Glomerular endothelial cell (primary cell): ENCODE measurements at places on chromosomes 3 and 15.

DNA sequence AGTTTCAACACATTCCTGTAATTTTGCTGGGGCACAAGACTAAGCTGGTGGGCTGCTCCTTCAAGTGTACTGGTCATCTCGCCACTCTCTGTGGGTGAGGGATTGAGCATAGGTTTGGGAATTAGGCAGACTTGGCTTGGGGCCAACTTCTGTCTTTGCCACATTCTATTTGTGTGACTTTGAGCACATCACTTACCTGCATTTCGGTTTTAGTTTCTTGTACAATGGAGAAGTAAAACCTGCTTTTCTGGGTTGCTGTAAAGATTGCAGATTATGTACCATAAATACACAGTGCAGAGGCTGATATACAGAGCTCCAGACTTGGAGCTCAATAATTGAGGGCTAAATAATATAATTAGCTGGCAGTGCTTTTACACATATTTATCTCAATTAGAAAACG is 162.1 kb downstream of the C3orf38 start:
- DNase-seq, result no peak

GRCh38 chr3:191383124-191383523 is 52.8 kb upstream of the UTS2B start:
- no peak for DNase-seq

- no peak for DNase-seq
Measured at GRCh38 chr3:87313641-87314040, 37.3 kb upstream of the POU1F1 start.

DNA sequence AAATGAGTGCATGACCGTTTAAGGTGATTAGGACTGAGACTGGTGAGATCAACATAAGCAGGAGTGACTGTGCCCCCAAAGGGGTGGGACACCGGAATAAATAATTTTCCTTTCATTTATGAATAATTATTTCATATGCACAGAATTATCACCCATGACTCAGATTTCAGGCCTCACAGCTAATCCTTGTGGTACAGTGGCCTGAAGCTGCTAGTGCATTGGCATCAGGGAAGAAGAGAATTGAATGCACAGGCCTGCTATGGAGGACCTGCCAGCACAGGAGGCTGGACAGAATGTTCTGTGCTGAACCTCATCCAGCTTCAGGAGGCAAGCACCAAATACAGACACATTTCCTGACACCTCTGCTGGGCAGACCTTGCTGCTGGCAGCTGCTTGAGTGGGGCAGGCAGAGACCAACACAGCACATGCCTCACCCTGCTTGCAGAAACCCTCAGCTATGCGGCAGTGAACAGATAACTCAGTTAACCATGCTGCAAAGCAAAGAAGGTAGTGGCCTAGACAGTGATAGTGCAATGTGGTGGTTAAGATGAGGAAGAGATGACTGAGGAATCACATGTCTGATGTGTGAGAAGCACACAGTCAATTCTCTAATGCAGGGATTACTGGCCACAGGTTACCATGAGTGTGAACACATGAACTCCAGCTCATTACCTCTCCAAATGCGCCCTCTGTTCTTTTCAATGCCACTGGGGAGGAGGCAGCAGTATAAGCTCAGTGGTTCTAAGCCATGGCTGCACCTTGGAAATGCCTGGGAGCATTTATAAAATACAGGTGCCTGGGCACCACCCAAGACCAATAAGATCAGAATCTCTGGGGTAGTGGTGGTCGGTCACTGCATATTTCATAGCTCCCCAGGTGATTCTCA is 68.1 kb upstream of the SCN5A start:
- DNase-seq, result no peak

GRCh38 chr3:133561679-133562078 is 11.8 kb upstream of the CDV3 start:
- no peak for DNase-seq

DNA sequence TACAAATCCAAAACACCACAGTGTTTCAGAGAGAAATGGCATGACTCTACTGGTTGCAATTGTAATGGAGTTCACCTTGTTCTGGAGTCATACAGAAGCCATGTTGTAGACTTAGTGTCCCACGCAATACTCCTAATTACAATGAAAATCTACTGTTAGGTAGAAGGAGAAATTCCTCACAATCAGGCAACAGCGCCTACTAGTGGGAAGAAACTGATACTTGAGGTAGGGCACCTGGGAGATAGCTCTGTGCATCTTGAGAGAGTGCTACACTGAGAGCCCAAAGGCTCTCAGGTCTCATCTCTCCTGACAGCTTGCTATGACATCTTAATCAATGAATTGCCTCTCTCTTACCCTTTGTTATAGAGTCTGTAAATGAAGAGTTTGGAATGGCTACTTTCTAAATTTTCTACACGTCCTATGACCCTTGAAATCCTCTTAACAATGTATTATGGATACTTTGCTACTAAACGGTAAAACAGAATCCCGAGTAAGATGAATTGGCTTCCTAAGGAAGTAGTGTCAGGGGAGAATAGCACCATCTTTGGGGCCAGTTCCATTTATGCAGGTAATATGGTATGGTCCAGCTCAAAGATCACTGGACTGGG is 422.7 kb upstream of the TPRG1 start:
- DNase-seq, result peak; percentile 5

- DNase-seq, result no peak
Measured at GRCh38 chr3:102114264-102114979, 265.1 kb downstream of the NFKBIZ start.

DNA sequence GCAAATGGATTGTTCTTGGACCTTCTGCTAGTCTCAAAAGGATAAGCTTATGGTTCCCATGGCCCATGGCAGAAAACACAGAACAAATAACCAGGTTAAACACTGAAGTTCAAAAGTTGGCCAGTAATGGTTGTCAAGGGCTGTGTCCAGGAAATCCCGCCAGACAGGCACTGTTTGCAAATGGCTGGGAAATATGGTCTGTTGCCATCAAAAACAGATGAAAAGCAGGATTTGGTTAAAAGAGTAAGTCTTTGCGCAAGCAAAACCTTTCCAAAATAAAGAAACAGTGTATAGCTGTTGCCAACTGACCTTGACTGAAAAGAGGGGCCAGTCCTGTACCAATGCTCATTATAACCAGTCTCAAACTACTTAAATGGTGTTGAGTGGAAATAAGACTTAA is 58.6 kb downstream of the WWTR1 start:
- no peak for DNase-seq

DNA sequence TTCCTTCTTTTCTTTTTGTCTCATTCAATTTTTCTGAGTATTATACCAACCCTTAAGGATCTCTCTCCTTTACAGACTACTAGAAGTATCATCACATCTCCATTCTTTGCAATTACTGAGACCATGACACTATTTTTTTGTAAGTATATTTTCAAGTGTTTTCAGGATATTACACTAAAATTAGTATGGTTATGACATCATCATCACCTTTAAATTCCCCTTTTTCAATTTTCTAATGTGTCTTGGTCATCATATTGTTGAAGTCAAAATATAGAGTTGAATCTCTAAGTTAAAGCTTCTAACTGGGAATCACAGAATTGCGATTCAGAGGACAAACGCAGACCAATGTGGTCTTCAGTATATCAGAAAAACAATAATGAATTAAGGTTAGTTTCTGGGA is 1475.1 kb downstream of the OTOL1 start:
- no peak for DNase-seq

DNA sequence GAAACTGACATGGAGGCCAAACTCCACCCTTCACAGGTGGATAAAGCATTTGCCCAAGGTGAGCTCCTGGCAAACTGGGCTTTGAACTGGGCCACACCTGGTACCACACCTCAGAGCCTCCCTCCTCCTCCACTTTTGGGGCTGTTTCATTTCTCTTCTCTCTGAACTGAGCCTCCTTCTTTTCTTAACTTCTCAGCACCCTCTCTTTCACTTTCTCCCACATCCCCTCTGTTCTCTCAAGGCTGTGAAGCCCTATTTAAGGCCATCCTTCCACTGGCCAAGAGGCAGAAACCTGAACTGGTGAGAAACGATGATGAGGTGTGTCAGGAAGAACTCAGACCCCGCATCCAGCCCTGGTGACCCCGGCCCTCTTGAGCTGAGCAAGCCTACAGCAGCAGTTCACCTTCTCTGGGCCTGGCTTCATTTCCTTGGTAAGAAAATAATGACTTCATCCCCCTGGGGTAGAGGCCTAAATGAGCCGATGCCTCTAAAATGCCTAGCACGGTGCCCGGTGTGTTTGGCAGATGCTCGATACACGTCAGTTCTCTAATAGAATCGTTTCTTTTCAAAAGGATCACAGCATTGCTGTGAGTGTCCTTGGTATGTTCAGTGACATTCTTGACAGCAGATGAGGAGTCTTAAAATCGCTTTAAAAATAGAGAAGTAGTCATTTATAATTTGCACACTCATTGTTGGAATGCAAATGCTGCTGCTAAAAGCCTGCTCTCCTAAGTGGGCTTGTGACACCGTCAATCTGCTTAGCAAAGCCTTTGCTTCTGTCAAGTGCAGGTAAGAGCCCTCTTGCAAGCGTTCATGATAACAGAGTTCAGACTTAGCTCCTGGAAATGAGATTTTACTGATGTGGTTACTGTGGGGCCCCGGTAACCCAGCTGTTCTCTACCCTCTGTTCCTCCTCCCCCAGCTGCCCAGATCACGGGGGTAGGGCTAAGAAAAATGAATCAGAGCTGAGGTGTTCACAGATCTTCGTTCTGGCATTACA is 97.7 kb upstream of the ATP2B2 start:
- DNase-seq, result no peak

DNA sequence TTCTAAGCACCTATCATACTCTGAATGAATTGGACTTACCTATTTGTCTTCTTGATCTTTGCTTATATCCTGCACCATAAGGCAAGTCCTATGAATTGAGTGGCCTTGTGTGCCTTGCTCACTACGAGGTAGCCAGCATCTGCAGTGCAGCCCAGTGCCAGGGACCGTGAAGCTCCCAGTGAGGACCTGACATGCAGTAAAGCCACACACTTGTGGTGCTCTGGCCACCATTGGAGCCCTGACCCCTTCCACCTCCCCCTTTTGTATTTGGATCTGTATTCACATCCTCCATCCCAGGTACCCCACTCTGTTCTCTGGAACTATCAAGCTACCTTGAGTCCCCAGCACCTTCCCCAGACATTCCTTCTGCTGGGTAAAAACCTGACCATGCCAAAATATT is 52.1 kb downstream of the BSN start:
- DNase-seq, result no peak

DNA sequence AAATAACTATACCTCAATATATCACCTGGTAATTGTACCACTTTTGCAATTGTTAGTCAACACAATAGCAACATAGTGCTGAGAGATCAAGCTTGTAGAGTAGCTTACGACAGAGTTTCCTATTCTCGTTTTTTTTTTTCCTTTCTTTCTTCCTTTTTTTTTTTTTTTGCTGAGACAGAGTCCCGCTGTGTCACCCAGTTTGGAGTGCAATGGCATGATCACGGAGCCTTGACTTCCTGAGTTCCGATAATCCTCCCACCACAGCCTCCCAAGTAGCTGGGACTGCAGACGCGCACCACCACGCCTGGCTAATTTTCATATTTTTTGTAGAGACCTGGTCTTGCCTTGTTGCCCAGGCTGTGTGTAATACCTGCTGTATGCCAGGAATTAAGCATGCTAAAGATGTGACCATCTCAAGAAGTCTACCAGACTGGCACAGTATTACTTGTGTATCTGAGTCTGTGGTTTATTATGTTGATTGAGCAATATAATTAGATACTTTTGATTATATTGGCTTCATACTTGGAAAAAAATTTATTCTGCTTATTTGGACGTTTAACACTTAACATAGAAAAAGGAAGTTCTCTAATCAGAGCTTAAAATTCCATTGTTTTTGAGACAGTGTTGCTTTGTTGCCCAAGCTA is 3.0 kb downstream of the SELENOT start:
- no peak for DNase-seq

DNA sequence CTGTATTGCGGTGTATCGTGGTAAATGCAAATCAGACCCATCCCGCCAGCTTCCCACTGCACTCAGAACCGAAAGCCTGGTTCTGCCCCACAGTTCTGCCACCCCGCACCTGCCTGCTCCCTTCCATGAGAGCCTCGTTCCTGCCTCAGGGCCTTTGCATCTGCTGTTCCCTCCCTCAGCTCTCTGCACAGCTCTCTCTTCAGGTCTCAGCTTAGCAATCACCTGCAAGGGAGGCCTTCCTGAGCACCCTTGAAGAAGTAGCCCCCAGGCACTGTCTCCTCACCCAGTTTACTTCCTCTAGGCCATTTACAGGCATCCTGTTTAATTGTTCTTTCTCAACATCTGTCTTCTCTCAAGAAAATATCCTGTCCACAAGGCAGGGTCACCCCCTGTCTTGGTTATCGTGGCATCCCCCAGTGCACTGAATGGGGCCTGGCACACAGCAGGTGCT is 13.3 kb upstream of the IQSEC1 start:
- no peak for DNase-seq

GRCh38 chr3:25037049-25037547 is 391.0 kb upstream of the RARB start:
- no peak for DNase-seq

- DNase-seq, result no peak
Measured at GRCh38 chr3:144566320-144566719, 594.7 kb downstream of the DIPK2A start.

GRCh38 chr15:65402961-65403360 is 19.8 kb downstream of the IGDCC4 start:
- no peak for DNase-seq

DNA sequence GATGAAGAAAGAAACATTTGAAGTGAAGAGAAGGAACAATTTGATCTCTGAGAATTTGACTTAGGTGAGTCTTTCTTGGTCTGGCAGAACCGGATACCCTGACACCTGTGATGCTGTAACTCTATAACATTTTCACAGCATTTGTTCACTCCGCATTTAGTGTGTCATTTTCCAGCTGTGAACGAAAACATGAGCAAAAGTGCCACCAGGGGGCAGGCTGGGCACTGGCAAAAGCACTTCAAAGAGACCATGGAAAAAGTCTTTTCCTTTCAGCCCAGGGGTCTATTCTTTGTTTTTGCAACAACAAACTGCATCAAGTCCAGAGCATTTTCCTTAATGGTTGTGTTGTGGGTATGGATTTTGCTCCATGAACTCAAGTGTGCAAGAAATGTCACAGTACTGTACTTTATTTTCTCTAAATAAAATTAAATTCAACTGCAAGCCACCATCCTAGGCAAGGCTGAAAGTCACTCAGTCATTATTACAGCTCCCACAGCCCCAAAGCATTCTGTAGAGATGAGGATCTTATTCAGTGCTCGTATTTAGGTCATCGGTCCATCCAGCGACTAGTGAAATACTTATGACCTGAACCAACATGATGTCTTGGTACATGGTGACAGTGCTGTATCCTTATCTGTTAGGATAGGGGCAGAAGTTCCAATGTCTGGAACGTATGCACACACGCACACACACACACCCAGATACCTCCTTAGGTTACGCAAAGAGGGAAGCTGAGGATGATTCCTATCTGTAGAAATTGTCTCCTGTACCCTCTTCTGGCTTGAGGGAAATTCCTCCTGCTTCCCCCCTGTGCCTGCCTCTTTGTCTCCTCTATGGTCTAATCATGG is 125.5 kb downstream of the GADL1 start:
- DNase-seq, result no peak
